Left lobe of liver (tissue), 2 donors: ENCODE measurements at places on chromosomes 16 and 17. TPM values are rescaled to one million over a fixed set of nuclear protein-coding genes. Genes with fewer than 3 reads are reported as not detected.

GRCh38 chr17:57425431-57425830 is 169.1 kb downstream of the MSI2 start:
- DNase-seq: no peak

GRCh38 chr17:74429604-74430384 is 2.1 kb upstream of the GPRC5C start:
- DNase-seq: peak; percentile 81

PRCD gene
- total RNA-seq: 0.15 TPM

GRCh38 chr17:66488864-66489263 is 186.5 kb downstream of the PRKCA start:
- no peak for DNase-seq

GRCh38 chr17:13590441-13590840 is 11.3 kb downstream of the HS3ST3A1 start:
- DNase-seq: no peak

GRCh38 chr16:49749816-49750215 is 106.1 kb downstream of the ZNF423 start:
- DNase-seq: no peak

ABCC12 gene
- total RNA-seq: 0.08 TPM

STAT3 gene
- total RNA-seq: 112 TPM

- DNase-seq: no peak
Measured at GRCh38 chr17:732902-733720, 715 bp downstream of the TLCD3A start.

DNA sequence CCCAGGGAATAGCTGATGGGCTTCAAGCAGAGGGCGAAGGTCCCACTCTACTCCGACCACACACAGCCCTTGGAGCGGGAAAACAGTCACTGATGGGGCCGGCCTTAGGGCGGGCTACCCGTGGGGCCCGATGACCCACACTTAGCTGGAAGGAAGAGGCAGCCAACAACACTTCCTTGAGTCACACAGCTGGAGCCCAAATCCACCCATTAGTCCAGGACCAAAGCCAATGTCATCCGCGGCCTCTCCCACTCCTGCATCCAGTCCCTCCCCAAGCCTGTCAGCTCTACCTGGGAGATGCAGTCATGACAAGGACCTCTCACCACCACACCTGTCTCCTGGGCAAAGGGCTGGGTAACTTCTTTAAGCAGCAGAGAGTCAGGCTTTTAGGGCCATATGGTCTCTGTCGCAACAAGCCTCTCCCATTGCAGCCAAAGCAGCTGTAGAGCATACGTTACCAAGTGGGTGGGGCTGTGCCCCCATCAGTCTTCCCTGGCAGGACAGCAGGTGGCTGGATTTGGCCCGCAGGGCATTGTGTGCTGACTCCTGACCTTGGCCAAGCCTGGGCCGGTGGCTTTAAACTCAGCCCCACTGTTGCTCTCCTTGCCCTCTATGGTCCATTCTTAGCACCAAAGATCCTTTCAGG is 110.7 kb downstream of the SOCS1 start:
- no peak for DNase-seq
